ENCODE measurements at places on chromosomes 3 and 15.

GRCh38 chr3:110727056-110727455, 344.6 kb upstream of the NECTIN3 start:
- DNase-seq: no peak

GRCh38 chr3:120420928-120421551, 29.8 kb downstream of the FSTL1 start:
- peak; percentile 65 for DNase-seq

DNA sequence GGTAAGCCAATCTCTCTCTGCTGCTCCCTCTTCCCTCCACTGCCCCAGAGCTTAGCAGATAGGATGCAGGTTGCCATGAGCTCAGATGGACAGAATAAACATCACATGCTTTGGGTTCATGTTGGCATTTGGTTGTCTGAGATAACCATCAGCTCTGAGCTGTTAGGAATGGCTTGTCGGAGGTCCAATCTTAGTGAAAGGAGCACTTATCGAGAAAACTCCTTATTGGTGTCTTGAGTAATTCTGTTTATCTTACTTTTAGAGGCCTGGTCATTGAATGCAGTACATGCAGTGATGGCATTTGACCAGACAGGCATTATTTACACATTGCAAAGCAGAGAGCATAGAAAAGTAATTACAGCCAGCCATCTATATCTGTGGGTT, 99.7 kb downstream of the CEMIP start:
- no peak for DNase-seq

DNA sequence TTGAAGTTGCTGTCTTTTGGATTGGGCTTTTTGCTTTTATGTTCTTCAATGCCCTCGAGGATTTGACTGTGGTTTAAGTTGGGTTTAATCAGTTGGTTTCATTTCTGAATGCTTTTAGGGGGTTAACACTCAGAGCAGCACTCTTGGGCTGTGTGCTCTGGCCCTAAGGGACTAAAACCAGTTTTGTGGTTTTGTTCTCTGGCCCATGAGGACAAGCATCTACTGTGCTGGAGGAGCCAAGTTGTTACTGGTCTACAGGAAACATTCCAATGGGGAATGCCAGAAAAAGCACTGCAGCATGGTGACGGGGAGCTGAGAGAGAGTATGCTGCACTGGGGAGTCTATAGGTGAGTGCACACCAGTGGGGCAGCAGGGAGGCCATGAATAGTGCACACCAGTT, 596.9 kb downstream of the ZBBX start:
- no peak for DNase-seq

DNA sequence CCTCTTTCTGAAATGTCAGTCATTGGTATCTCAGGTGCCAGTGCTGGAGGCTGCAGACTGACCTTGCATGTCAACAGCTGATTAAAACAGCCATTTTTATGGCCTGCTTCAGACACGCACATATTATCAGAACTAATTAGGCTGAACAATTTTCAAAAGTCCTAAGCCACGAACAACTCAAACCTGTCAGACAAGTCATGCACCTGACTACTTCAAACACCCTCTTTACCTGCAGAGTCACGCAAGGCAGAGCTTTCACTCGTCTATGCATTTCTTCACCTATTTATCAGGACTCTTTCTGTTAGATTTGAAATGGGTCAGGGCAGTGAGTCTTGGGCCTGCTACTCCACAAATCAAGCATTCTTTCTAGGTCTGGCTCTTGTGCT, 26.7 kb downstream of the CLK3 start:
- no peak for DNase-seq

DNA sequence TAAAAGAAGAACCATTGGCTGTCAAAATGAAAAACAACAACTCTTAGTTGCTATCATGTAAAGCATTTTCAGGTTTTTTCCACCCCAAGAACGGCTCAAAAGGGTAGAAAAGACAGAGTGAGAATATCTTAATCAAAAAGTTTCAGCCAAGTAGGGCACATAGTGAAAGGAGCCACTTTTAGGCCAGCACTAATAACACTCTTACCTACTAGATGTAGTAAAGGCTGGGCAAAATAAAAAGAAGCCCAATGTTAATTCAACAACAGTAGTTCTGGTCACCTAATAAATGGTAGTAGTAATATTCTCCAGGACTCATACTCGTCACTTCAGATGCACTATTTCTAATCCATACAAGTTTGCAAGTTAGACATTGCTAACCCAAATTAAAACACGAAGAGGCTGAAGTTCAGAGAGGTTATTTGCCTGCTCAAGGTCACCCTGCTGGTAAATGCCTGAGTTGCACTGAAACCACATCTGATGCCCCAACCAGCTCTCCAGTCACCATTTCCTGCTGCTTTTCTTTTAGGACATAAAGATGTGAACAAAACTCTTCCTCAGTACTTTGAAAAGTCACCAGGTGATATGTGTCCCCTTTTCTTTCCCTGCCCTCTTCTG, 7.5 kb downstream of the GOLIM4 start:
- peak; percentile 21 for DNase-seq

DNA sequence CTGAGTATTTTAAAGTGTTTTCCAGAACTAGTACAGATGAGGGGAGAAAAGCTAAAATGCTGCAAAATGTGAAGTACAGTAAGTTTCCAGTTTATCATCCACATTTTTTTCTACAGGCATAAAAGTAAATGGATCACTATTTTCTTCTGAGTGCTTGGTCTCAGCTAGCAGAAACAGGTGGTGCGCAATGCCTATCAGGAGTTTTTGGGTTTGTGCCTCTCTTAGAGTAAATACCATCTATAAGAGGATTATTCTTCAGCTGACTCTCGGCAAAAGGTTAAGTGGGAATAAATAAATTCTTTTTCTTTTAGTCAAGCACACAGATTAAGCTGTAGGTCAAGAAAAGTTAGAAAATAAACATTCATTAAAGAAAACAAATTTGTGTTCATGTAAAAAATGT, 1027.7 kb downstream of the PLOD2 start:
- no peak for DNase-seq

GRCh38 chr3:4341336-4341675, 38.1 kb downstream of the SETMAR start:
- DNase-seq: no peak

DNA sequence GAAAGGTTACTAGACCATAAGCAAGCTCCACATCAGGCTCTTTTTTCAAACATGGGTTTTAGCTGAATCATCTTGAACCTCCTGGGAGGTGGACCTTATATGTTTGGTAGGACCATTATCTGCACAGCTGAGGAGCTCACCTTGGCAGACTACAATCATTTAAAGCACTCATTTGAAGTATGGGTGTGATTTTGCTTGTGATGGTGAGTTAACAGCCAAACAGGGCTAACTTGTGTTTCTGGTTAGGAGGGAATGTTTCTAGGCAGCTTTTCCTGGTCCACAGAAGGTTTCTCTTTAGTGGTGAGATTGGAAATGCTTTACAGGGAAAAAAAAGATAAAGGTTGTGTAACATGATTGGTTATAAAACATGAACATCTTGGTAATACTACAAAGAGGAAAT, 61.8 kb downstream of the ARHGEF26 start:
- DNase-seq: no peak

DNA sequence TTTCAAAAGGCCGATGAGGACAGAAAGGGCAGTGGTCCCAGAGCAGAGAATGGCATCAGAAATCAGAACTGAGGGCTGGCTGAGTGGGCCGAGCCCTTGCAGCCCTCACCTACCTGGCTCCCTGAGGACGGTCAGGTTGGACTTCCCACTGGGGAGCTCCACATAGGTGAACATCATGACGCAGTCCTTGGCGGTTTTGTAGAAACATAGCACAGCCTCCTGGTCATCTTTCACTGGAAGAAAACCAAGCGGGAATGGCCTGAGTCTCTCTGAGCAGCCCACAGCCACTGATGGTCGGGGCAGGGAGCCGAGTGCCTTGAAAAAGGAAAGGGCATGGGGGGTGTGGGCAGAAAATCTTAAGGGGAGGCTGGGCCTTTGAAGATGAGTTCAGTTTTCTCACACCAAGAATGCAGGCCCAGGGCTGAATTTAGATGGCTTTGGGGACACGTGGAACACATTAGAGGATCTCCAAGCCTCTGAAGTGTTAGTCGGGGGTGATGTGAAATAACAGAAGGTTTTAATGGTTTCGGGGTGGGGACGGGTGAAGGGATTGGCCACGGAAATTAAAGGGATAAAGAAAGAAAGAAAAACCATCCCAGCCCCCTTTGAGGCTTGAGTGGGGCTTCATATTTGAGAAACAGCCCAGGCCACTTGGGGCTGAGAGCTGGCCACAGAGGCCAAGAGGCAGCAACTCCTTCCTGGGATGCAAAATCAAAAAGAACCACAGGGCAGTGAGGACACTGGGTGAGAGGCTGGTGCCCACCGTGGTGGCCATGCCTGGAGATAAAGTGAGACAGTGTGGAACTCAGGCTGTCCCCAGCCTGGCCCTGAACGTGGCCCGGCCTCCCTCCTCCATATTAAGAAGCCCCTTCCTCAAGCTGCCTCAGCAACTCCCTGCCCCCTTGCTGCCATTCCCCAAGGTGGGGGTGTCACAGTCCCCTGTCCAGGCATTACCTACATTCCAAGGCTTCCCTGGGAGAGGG, 36.2 kb downstream of the UMPS start:
- no peak for DNase-seq

DNA sequence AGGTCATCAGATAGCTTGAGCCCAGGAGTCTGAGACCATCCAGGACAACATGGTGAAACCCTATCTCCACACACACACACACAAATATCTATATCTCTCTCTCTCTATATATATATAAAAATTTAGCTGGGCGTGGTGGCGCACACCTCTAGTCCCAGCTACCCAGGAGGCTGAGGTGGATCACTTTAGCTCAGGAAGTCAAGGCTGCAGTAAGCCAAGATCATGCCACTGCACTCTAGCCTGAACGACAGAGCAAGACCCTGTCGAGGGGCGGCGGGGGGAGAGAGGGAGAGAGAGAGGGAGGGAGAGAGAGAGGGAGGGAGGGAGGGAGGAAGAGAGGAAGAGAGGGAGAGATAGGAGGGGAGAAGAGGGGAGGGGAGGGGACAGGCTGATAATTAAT, 28.0 kb downstream of the PLA2G4F start:
- DNase-seq: no peak

GRCh38 chr15:67101911-67102598, 36.7 kb downstream of the SMAD3 start:
- DNase-seq: peak; percentile 92

DNA sequence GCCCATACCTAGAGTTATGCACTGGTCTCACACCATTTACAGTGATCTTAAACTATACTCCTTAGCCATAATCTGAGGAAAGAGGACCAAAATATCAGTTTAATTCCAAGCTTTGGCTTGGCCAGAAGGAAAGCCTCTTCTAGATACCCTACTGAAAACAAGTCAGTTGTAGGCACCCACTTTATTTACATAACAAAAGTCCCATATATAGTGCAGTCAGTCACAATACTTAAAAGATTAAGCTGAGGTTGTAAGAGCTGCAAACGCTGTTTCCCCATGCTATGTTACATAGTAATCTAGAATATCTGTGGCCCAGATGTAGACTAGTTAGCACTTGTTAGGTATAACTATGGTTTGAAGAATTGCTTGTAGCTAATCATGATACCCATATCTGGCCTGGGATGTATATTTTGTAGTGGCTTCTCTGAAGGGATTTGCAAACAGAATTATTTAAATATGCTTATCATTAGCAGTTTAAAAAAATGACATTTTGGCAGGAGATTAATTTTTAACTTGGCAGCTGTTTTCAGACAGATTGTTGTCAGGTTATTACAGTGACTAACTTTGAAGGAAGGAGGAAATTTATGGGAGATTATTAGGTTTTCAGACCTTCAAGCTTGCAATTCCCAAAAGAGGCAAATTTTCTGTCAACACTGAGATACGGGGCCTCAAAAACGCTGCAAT, 160.4 kb upstream of the SLC2A2 start:
- no peak for DNase-seq

DNA sequence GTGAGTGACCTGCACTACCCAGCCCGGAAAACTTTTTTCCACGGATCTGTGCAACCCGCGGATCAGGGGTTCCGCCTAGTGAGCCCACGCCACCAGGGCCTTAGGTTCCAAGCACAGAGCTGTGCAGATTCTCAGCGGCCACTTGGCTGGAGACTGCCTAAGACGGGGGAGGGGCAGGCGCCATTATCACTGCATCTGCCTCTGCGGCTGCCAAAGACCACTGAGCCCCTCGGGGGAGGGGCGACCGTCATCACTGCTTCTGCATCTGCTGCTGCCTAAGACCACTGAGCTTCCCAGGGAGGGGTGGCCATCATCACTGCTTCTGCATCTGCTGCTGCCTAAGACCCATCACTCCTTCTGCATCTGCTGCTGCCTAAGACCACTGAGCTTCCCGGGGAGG, 460.2 kb downstream of the OCA2 start:
- no peak for DNase-seq

DNA sequence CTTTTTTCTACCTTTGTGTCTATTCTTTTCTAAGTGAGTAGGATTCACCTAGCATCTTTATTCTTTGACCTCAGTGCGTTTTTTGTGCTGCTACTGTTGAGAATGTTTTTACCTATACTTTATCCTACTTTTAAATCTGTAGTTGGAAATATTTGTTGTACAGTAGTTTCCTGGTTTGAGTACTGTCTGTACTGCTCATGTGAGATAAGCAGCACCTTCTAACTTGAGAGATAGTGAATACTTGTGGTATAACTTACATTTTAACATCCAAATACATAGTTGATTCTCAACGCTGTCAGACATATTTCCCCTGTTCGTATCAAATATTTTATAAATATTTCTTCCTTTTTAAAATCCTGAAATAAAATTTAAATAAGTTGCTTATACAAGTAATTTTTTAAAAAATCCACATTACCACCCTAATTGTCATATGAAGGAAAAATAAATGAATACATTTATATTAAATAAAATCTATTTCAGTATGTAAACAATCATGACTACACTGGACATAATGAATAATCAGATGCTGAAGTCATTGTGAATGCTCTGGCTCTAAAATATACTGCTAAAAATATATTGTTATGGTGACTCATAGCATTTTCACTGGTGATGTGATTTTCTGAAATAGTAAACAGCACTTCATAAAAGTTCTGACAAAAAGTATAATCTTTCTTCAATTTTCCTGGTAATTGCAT, 17.4 kb downstream of the ATP11B start:
- no peak for DNase-seq

DNA sequence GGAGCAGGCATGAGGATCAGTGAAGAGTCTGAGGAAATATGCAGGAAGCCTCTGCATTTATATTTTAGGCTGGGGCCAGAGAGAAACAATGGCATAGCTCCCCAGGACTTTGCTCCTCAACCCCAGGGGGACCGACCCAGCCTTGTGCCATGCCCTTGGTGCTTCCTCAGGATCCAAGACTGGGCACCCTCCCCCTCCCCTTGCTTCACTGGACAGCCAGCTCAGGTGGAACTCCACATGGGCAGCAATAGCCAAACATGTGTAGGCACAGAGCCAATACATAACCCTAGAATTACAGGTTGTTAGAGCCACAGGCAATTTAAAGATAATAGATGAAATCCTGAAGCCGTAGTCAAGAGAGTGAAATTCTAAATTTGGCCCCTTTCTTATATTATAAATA, 73.0 kb upstream of the ETV5 start:
- no peak for DNase-seq

GRCh38 chr3:131989318-131989717, 45.5 kb downstream of the CPNE4 start:
- no peak for DNase-seq

GRCh38 chr3:136146981-136147729, 49.0 kb downstream of the MSL2 start:
- DNase-seq: peak; percentile 16

Measured in AG10803 (cell line).